ENCODE measurements at places on chromosomes 6 and 20.

GRCh38 chr20:45503403-45503802, 12.0 kb downstream of the SPINT3 start:
- H3K4me1 ChIP-seq, result peaks cover 4% of the 10 kb centered on the region
- peaks cover 40% of the 10 kb centered on the region for H3K27me3 ChIP-seq
- no peak overlapping the region for H3K27ac ChIP-seq
- no peaks in the 10 kb centered on the region for H3K36me3 ChIP-seq

- ATAC-seq, result no peak
- no peaks in the 10 kb centered on the region for H3K4me1 ChIP-seq
Measured at GRCh38 chr6:12001004-12001705, 11.0 kb upstream of the HIVEP1 start.

- no peak overlapping the region for H3K27ac ChIP-seq
- no peaks in the 10 kb centered on the region for H3K4me1 ChIP-seq
- no peaks in the 10 kb centered on the region for H3K27me3 ChIP-seq
- H3K36me3 ChIP-seq, result no peaks in the 10 kb centered on the region
Measured at GRCh38 chr6:167977717-167978467, 19.6 kb upstream of the KIF25 start.

DNA sequence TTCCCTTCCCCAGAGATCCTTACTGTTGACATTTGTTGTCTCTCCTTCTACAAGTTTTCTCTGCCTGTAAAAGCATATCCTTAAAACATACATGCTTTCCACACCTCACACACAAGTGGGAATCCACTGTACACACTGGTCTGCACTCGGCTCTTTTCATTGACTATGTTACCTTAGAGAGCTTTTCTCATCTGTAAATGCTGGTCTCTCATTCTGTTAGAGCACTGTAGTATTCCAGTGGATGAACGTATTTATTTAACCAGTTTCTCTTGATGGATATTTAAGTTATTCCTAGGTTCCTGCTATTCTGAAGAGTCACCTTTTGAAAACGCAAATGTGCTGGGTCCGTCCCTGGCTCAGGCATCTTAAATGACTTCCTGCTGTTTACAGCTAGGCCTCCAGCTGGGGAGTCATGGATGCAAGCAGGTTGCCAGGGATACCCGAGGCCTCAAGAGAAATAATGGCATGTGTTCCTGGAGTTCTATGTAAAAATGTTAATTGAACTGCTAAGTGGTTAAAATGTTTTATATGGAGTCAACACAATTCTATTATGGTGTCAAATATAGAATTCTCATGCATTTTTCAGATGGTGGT, 61.1 kb upstream of the TGM3 start:
- no peaks in the 10 kb centered on the region for H3K36me3 ChIP-seq
- peaks cover 3% of the 10 kb centered on the region for H3K27me3 ChIP-seq
- no peak overlapping the region for H3K27ac ChIP-seq
- no peak overlapping the region for H3K4me3 ChIP-seq
- no peak for ATAC-seq
- H3K4me1 ChIP-seq, result no peaks in the 10 kb centered on the region
